Panc1 (cell line): ENCODE measurements at places on chromosomes 4 and X. TPM values are rescaled to one million over a fixed set of nuclear protein-coding genes. Genes with fewer than 3 reads are reported as not detected.
A peak's percentile ranks its signal among the peaks of the same experiment; 100 is the strongest.

GRCh38 chr4:89537281-89537680, 229.7 kb upstream of the GPRIN3 start:
- H3K27ac ChIP-seq = no peak overlapping the region
- H3K36me3 ChIP-seq = no peaks in the 10 kb centered on the region
- no peak for DNase-seq
- H3K27me3 ChIP-seq = no peaks in the 10 kb centered on the region
- H3K4me3 ChIP-seq = no peak overlapping the region
- H3K4me1 ChIP-seq = no peaks in the 10 kb centered on the region

DNA sequence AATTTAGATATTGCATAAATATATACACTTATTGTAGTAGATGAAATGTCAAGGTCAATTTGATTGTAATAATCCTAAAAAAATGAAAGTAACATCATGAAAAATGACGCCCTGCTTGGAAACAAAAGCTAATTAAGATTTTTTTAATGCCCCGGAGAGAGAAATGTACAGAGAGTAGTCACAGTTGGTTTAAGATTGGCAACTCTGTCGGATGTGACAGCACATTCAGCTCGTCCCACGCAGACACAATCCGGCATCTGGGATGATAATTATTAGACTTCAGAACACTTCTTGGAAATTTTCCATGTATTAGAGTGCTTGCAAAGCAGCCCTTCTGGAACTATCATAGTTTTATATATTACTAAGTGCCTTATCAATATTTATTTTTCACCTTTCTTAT, 478.0 kb downstream of the PDHA2 start:
- no peak overlapping the region for H3K4me3 ChIP-seq
- no peaks in the 10 kb centered on the region for H3K36me3 ChIP-seq
- no peak overlapping the region for H3K27ac ChIP-seq
- no peak for DNase-seq
- no peaks in the 10 kb centered on the region for H3K4me1 ChIP-seq

Gene ALAS2
- total RNA-seq = not detected

DNA sequence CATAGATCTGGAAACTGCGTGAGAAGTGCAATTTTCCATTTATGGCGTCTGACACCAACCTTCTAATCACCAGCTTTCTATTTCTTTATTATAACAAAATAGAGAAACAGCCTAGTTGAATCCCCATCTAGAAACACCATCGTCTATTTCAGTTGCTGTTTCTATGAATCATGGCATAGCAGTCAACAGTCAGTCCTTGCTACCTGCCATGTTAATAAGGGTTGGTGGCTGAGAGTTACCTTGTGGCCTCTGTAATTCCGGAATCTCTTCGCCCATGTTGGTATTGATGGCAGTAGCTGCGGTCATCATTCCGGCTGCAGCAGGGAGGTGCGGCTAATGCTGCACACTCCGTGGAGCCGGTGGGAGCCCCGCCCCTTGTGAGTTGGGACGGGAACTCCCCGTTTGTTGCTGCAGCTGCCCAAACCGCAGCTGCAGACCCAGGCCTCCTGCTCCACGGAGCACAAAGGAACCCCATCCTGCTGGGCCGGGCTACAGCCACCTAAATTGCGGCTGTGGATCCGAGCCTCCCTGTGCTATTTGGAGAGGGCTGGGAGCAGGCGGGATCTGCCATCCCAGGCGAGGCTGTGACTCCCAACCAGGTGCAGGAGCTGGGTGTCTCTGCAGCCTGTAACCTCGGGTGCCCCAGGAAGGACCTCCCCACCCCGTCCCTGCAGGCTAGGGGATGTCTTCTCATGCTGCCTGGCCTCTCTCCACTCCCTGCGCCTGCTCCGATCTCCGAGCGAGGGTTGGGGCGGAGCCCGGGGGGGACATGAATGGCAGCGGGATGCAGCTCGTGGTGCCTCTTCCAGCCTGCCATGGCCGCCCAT, 115.4 kb upstream of the STK26 start:
- H3K27me3 ChIP-seq = peaks cover 2% of the 10 kb centered on the region
- no peaks in the 10 kb centered on the region for H3K36me3 ChIP-seq
- H3K4me3 ChIP-seq = no peak overlapping the region
- H3K27ac ChIP-seq = no peak overlapping the region
- no peak for DNase-seq

DNA sequence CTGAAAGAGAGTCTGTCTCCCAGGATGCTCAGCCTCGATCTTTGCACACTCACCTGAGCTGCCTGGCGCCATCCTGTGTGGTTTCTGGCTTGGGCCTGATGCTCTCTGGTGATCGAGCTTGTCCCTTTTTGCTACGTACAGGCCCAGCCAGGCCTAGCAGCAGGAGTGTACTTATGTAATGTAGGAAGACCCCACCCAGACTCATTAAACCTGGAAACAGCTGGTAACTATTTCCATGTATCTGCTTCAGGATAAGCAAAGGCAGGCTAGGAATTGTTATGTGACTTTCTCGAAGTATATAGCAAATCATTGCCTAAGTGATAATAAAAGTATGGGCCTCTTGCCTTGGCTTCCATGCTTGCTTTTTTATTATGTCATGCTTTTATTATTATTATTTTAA, 18.6 kb upstream of the ARSJ start:
- no peaks in the 10 kb centered on the region for H3K4me1 ChIP-seq
- H3K27me3 ChIP-seq = no peaks in the 10 kb centered on the region
- H3K4me3 ChIP-seq = no peak overlapping the region
- no peaks in the 10 kb centered on the region for H3K36me3 ChIP-seq

Gene SAGE1
- not detected for total RNA-seq

- H3K27ac ChIP-seq = no peak overlapping the region
- no peaks in the 10 kb centered on the region for H3K27me3 ChIP-seq
- H3K4me3 ChIP-seq = no peak overlapping the region
- DNase-seq = no peak
These were observed 28.2 kb upstream of the MID1 start for GRCh38 chrX:10648614-10649013.

DNA sequence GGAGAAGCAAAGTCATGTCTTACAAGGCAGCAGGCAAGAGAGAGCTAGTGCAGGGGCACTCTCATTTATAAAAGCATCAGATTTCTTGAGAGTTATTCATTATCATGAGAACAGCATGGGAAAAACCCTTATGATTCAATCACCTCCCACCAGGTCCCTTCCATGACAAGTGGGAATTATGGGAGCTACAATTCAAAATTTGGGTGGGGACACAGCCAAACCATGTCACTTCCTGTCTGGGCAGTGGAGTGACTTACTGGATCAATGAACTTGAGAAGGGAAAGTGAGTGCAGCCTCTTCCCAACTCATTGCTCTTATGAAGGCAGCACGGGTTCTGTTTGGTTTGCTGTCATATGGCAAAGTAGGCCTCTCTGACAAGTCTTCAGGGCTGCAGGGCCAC, 261.8 kb upstream of the TAPT1 start:
- H3K36me3 ChIP-seq = no peaks in the 10 kb centered on the region
- H3K27ac ChIP-seq = no peak overlapping the region
- no peaks in the 10 kb centered on the region for H3K4me1 ChIP-seq
- H3K4me3 ChIP-seq = no peak overlapping the region
- DNase-seq = no peak

DNA sequence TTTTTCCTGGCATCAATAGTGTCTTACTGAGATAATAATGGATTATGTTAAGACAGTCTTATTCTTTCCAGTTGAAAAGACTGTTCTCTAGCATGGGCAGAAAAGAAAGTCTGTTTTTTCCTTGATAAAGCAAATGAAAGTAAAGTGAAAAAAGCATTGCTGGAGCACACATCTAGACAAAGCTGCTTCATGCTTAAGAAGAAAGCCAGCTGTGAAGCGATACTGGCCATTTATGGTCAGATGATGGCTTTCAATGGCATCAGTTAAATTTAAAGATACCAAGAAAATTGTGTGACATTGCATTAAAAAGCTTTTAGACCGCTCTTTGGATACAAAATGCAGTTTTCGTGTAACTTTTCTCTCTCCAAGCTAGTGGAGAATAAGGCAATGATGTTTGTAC, 242.1 kb upstream of the TRAM1L1 start:
- H3K4me3 ChIP-seq = no peak overlapping the region
- H3K27ac ChIP-seq = no peak overlapping the region
- H3K36me3 ChIP-seq = no peaks in the 10 kb centered on the region
- DNase-seq = no peak
- H3K4me1 ChIP-seq = no peaks in the 10 kb centered on the region

DNA sequence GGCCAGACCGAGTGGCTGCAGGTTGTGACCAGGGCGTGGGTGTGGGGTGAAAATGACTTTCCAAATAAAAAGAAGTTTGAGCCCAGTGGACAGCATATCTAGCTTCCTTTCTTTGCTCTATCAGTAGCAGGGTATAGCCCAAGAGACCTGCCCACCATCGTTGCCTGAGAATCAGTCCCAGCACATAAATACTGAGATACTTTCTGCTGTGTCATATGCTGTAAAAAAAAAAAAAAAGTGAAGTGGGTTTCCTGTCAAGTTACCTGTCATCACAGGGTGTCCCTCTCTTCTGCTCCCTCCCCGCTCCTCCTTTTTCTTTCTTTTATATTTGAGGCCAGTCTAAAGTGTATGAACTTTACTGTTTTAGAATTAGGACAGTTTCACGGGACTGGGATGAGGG, 330.3 kb upstream of the BOD1L1 start:
- no peaks in the 10 kb centered on the region for H3K4me1 ChIP-seq
- no peak overlapping the region for H3K27ac ChIP-seq
- H3K27me3 ChIP-seq = no peaks in the 10 kb centered on the region
- DNase-seq = no peak
- no peak overlapping the region for H3K4me3 ChIP-seq

DNA sequence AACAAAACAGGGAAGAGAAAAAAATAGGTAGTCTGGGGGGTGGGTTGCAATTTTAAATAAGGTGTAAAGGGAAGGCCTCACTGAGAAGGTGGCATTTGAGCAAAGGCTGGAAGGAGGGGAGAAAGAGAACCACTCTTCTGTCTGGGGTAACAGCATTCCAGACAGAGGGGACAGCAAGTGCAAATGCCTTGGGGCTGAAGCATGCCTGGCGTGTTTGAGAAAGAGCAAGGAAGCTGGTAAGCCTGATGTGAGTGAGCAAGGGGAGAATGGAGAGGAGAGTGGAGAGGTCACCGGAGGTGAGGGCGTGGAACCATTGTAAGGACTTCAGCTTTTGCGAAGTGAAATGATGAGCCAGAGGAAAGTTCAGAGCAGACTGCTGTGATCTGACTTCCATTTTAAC, 19.7 kb upstream of the DOCK11 start:
- DNase-seq = no peak
- H3K27me3 ChIP-seq = no peaks in the 10 kb centered on the region
- H3K4me1 ChIP-seq = no peaks in the 10 kb centered on the region
- no peak overlapping the region for H3K27ac ChIP-seq

GRCh38 chrX:74242050-74242449, 61.9 kb upstream of the ZCCHC13 start:
- peak overlapping the region; percentile 69 for H3K27ac ChIP-seq
- peaks cover 20% of the 10 kb centered on the region for H3K4me1 ChIP-seq
- H3K4me3 ChIP-seq = no peak overlapping the region
- H3K27me3 ChIP-seq = no peaks in the 10 kb centered on the region
- peaks cover 14% of the 10 kb centered on the region; the same call in 1 of the 2 replicates for H3K36me3 ChIP-seq

Gene SRPX
- total RNA-seq = 0.23 TPM

DNA sequence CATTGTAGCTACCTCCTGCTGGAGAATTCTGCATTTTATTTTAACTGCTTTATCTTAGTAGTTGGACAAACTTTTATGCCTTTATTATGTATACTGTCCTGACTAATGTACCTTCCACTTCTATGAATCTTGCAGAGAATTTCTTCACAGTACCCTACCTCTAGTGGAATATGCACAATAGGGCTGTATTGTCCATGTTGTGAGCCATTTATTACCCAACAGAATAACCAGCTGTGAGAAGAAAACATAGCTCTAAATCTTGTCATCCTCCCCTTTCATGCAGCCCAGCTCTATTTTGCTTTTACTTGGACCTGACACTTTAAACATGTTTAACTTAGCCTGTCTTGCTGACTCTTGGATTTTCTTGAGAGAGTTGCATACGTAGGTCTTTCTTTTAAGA, 56.2 kb downstream of the MCUB start:
- H3K36me3 ChIP-seq = no peaks in the 10 kb centered on the region
- no peaks in the 10 kb centered on the region for H3K4me1 ChIP-seq

DNA sequence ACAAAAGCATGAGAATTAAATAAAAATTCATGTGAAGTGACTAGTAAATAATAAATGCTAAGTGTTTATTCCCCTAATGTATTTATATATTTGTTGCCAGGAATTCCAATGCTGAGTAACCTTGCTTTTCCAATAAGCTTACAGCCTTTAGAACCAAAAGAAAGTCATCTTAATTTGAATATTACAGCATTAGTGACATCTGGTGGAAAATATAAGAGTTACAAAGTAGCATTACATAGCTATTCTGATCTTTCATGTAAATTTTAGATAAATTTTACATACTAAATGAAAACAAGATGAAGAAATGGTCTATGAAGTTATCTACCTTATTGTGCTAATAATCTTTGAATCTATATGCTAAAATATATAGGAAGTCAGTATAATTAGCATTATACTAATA, 10.4 kb downstream of the MAD2L1 start:
- H3K36me3 ChIP-seq = peaks cover 20% of the 10 kb centered on the region; the same call in 1 of the 2 replicates
- H3K27me3 ChIP-seq = no peaks in the 10 kb centered on the region
- no peaks in the 10 kb centered on the region; the same call in 1 of the 2 replicates for H3K4me1 ChIP-seq
- no peak for DNase-seq

DNA sequence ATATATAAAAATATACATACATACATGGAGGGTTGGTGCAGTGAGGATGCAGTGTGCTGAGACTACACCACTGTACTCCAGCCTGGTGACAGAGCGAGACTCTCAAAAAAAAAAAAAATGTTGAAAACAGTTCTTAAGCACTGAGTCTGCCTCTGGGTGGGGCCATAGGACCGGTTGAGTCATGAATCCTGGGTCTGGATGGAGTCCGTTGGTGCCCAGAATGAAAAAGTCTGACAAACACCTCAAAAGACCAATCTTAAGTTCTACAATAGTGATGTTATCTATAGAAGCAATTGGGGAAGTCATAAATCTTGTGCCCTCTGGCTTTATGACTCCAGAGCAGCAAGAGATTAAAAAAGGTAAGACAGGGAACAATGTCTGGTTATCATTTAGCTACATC, 70.4 kb downstream of the FGFBP1 start:
- DNase-seq = no peak
- no peaks in the 10 kb centered on the region for H3K36me3 ChIP-seq
- no peak overlapping the region for H3K4me3 ChIP-seq
- no peak overlapping the region for H3K27ac ChIP-seq
- H3K4me1 ChIP-seq = no peaks in the 10 kb centered on the region
- H3K27me3 ChIP-seq = no peaks in the 10 kb centered on the region; the same call in 1 of the 2 replicates

DNA sequence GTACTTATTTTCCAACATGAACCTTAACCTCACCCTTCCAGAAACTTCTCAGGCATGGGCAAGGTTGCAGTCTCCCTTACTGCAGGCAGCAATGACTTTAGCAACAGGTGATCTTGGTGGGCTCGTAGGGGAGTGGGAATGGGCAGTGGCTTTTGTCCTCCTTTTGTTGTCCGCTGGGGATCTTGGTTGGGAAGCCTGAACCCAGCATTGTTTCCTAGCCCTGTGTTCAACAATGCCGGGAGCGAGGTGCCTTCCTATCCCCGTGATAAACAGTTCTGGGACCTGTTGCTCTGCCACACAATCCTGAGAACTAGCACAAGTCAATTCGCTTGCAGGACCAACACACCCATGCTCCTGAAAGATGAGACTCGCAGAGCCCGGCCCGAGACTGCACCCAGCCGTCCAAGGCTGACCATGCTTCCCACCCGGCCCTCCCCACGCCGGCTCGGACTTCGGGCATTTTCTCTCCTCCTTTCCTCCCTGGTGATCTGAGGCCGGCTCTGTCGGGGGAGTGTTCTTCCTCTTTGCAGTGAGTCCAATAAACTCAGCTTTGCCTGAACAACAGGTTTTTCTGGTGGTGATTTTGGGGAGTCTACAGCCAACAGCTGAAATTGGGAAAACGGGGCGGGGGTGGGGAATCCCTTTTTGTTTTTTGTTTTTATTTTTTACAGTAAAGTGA, 20.2 kb downstream of the IRAK1 start:
- H3K27me3 ChIP-seq = no peaks in the 10 kb centered on the region
- no peaks in the 10 kb centered on the region for H3K4me1 ChIP-seq
- H3K27ac ChIP-seq = no peak overlapping the region
- peak overlapping the region; percentile 28; the same call in 1 of the 2 replicates for H3K4me3 ChIP-seq
- no peak for DNase-seq

Gene GPR119
- total RNA-seq = not detected
